ENCODE measurements at places on chromosomes 11 and 22.

DNA sequence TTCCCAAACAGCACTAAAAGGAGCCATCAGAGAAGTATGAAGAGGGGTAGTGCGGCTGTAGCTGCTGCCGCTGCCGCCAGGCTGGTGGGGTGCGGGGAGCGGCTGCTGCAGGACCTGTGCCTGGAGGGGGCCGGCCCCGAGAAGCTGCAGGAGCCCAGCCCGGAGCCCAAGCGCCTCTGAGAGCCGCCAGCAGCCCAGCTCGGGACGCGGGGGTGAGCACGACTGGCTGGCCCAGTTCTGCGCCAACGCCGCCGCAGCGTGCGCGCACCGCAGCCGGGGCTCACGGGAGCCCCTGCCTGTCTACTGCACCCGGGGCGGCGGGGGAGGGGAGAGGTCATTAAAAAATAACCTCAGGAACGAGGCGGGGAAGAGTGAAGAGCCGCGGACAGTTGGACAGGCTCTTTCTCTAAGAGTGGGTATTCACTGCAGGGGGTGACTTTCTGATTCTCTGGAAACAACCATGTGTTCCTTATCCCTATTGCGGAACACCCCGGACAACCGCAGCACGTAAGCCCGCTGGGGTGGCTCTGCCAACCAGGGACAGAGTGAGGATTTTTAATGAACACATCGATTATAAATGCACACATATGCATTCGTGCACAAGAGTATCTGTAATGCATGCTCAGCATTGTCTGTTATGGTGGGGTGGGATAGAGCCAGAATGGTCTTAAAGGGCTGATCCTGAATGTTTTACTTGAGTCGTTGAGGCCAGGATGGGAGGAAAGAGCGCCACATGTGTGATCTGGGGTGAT lies 453 bp downstream of the GAS2 start:
- peak; percentile 65 for DNase-seq

DNA sequence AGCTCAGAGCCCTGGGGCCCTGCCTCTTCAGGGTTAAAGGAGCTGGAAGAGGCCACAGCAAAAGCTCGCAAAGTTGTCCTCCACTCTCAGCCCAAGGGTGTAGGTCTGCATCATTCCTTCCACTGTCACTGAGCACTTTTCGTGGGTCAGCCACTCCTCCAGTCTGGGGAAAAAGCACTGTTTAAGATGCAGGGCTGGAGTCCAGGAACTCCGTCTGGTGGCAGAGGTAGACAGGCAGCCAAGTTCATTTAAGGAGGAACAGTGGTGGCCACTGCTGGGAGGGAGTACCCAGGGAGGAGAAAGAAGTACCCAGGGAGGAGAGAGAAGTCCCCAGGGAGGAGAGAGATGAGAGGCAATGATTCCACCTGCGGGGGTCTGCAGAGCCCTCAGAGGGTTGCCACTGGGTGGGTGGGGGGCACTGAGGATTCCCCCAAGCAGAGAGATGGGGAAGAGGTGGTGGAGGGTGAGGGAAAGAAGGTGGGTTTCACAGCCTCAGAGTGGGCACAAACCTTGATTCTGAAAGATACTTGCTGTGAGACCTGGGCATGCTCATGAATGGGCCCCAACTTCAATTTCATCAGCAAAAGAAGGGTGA lies 70.0 kb upstream of the B3GAT1 start:
- no peak for DNase-seq

GRCh38 chr11:67053896-67054329 lies 2.7 kb upstream of the RHOD start:
- DNase-seq: peak; percentile 86

DNA sequence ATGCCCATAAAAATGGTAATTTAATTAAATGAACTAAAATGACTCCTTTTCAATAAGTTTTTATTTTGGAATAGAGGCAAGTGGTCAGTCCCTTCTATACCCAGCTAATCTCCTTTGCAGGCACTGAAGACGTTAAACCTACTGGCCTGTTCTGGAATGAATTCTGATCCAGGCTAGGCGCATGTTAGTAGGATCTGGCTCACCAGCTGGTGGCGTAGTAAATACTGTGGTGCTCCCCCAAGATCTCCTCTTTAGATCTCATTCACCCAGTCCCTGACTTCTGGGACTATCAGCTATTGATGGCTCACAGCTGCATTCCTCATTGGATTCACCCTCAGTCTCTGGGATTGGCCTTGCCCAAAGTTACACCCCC lies 173.7 kb upstream of the DDI1 start:
- DNase-seq: no peak

DNA sequence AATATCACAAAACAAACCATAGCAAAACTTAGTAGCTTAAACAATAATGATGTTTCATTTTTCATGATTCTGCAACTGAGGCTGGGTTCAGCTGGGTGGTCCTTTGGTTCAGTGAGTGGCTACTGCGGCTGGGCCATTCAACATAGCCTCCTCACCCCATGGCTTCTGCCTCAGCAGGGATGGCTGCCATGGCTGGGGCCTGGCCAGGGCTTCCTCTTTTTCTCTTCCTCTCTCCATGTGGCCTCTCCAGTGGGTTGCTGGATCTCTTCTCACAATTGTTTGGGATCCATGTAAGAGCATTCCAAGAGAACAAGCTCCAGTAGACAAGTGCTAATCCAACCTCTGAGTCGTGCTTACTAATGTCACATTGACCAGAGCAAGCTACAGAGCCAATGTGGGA lies 248.6 kb upstream of the PLET1 start:
- no peak for DNase-seq

DNA sequence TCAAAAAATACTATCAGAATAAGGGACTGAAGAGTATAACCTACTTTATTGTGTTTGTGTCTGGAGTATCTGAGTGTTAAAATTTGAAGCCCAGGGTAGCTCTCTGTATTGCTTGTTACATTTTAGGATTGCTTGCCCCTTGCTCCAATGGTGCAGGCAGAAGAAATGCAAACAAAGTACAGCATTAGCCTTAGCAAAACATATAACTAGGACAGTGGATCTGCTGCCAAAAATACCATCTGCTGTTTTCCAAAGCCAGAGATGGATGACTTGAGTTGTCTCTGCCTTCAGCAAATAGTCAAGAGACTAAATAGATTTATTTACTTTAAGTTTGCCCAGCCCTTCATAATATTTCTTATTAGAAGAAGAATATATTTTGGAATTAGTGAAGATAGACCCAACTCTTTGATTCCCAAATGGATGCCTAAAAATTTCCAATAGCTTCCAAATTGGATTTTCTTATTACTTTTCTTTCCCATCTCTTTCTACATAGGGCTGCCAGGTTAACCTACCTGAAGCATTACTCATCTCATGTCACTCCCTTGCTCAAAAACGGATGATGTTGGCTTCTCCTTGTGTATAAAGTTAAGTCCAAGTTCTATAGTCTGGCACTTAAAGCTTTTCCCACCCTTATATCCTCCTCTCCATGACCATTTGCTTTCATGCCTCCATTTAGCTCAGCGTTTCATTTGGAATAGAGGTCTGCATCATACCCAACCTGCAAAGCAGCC lies 66.3 kb downstream of the LDLRAD3 start:
- DNase-seq: no peak

- no peak for DNase-seq
These were observed 228.1 kb downstream of the MN1 start for GRCh38 chr22:27573280-27574001.

All from GM20000 (cell line).